ENCODE measurements at places on chromosomes 3 and 15.

DNA sequence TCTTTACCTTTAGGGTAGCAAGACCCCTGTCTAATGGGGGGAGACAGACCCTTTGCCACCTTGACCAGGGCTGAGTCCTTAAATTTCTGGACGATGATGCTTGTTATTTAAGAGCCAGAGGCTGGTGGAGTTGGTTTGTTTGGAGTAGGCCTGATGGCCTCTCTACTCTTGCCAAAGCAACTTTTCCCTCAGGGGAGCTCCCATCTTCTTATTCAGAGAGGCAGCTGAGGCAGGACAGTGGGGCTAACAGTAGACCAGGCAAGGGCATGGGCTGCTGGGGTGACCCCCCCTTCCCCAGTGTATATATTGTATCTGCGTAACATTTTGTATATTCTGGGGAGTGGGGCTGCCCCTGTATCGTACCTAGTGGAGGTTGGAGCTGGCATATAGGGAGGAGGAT lies 10.3 kb downstream of the RPS17 start:
- DNase-seq, result no peak

DNA sequence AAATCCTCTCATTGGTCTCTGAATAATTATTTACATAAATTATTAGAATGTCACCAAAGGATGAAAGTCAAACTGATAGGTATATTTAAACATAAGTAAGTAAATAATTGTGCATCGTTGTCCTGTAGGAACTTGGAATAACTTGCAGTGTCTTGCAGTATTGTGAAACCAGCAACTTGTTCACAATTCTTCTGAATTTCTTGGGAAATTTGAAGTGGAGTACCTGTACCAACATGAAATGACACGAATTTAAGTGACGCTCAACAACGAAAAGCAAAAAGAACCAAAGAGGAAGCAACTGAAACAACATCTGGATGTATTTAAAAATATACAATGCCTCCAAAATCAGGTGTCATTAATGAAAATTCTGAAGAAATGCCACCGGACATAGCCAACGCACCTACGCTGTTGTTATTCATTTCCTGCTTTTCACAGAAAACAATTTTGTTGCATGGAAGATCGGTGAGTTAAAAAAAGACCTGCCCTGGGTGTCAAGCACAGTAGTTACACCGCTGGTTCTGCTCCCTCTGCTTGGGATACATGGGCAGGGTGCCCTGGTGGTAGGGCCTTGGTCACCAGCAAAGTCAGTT lies 112.5 kb downstream of the RPLP1 start:
- no peak for DNase-seq

- no peak for DNase-seq
These were observed 13.6 kb upstream of the WNT5A start for GRCh38 chr3:55500555-55501330.

GRCh38 chr3:189288348-189289235 lies 116.8 kb downstream of the TPRG1 start:
- no peak for DNase-seq

DNA sequence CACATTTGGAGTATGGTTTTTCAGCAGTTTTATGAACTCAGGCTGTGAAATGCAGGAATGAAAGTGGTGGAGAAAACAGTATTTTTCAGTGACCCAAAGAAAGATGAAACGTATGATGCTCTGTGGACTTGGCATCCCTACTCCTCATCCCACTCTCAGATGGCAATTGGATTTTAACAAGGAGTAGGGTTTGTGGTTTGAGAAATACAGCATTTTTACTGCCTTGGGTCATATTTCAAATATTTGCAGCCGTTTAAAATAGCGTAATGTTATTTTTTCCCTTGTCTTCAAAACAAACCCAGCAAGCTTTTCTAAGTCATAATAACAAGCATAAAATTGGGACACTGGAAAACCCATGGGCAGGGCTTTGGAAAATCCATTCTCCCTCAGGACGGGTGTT lies 117.2 kb upstream of the LRIG1 start:
- DNase-seq, result no peak

GRCh38 chr3:141439589-141439988 lies 47.2 kb upstream of the RASA2 start:
- no peak for DNase-seq

DNA sequence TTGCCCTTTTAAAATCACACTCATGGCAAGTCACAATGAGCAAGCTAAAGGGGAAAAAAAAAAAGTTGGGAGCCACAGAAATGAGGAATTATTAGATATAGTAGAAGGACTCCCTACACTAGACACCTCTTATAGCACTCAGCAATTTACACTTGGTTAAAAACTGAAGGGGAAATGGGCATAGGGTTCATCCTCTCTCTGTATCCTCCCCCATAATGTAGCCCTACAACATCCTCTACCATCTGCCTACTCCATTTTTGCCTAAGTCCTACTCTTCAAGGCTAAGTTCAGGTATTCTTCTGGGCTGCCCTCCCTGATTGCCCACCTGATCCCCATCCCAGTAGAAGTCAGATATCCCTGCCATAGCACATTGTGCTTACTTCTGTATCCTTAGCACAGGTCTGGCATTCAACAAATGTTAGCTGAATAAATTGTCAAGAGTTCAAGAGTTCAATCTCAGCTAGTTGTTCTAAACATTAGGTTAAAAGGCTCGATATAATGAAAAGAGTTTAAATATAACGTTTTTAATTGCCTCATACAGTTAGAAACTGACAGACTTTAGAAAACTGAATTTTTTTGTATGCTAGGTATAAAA lies 14.5 kb downstream of the SETD2 start:
- DNase-seq, result no peak

DNA sequence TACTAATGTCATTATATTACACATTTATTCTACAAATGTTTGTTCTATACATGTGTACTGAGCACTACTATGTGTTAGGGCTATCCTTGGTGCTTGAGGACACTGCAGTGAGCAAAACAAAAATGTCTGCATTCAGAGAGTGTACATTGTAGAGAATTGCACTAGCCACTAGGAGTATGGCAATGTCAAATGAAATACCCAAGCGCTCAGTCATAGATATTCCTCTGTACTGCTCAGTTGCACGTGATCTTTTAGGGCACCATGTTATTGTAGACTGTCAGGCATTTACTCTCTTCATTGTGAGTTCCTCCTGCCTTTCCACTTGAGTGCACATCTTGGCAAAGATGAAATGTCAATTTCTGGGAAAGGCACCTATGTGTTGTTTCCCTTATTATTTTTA lies 36.8 kb downstream of the FNDC3B start:
- no peak for DNase-seq

GRCh38 chr3:36477655-36478054 lies 97.4 kb downstream of the STAC start:
- DNase-seq, result no peak

GRCh38 chr3:1183320-1184048 lies 90.7 kb downstream of the CNTN6 start:
- DNase-seq, result no peak

DNA sequence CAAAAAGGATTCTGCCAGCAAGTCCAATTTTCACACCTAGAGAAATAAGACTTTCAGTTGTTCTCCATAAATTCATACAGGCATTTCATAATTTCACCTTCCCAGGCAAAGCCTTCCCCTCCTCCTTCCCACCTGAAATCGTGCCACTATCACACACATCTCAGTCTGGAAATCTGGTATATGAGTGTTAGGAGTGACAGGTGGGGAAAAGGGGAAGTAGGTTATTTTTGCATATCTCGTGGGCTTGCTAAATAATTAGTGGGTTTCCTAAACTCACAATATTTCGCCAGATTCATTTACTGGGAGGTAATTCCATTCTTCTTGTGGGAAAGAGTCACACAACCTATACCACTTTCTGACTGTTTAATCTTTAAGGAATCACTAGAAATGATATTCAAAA lies 7.4 kb downstream of the ALDH1A2 start:
- no peak for DNase-seq

DNA sequence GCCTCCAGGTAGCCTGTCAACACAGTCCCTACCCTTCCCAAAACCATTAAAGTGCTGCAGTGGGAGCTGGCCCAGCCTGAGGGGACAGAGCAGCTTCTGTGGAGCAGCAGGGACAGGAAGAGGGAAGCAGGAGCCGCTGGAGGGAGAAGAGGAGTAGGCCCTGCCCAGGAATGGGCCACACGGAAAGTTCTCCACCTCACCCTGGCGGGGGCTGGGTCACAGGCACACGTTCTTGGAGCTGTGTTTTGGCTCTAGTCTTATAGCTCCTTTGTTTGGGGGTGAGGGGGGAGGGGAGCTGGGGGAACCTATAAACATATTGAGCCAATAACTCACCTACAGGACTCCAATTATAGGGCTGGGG lies 508.6 kb downstream of the SHQ1 start:
- DNase-seq, result no peak

DNA sequence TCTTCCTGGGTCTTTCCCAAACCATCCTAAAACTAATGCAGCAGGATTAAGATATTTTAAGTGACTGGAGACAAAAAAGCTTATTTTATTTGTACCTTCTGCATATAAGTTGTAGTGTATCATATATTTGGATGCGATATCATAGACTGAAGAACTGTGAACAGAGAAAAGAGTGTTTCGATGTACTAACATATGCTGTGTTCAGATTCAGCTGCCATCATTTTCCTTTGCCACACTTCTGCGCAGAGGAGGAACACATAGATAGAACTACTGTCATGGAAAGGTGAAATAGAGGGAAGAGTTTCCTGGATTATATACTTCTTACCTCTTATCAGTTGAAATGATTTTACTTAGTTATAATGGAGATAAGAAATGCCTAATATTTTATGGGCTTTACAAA lies 95.5 kb upstream of the CNTN3 start:
- no peak for DNase-seq

DNA sequence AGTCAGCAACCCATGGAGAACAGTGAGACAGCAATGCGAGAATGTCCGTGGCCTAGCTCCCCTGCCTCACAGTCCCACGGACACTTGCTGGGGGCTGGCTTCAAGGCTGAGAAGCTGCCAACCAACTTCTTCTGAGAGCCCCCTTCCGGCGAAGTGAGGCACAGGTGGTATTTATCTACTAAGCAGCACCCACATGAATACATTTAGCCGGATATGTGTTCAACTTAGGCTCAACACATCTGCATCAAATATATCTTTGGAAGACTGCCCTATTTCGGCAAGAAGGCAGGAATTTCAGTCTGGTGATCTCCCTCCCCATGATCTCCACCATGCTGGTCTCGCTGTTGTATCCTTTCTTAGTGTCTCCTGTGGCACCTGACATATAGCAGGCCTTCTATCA lies 340.9 kb upstream of the NR2E3 start:
- no peak for DNase-seq

DNA sequence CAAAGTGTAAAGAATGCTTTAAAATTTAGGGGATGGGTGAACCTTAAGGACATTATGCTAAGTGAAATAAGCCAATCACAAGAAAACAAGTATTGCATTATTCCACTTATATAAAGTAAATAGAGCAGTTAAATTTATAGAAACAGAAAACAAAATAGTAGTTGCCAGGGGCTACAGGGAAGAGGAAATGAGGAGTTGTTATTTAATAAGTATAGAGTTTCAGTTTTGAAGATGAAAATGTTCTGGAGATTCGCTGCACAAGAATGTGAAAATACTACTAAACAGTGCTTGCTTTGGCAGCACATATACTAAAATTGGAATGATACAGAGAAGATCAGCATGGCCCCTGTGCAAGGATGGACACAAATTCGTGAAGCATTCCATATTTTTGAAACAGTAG lies 32.0 kb downstream of the DNAH12 start:
- no peak for DNase-seq

DNA sequence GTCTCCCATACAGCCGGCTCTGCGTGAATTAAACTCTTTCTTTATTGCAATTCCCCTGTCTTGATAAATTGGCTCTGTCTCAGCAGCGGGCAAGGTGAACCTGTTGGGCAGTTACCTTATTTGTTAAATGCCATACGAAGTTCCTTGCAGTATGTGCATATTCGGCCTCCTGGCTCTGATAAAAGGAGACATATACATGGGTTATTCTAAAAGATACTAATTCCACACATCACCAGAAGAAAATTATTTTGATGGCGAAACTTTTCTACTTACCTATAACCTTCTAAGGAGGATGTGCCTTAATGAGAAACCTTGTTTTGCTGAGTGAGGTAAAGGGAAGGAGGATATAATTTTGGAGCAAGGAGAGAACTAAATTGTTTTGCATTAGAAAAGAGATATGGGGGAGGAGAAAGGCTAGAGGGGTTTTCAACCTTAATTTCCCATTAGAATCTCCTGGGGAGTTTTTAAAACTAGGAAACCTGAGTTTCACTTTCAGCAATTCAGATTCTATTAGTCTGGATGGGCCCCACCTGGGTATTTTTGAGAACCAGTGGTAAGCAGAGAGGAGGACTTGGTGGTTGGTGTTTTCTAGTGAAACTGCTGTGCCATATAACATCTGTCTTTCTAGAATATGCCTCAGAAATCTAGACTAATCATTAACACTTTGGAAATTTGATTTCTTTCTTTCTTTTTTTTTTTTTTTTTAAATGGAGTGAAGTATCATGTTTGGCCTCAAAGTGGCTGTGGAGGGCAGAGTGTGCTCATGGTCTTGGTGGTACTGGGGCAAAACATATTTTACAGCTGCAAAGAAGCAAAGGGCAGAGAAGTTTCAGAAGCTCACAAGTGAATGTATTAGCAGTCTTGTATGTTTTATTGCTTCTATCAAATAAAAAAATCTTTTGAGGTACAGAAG lies 23.0 kb downstream of the NANOGP8 start:
- DNase-seq, result no peak

DNA sequence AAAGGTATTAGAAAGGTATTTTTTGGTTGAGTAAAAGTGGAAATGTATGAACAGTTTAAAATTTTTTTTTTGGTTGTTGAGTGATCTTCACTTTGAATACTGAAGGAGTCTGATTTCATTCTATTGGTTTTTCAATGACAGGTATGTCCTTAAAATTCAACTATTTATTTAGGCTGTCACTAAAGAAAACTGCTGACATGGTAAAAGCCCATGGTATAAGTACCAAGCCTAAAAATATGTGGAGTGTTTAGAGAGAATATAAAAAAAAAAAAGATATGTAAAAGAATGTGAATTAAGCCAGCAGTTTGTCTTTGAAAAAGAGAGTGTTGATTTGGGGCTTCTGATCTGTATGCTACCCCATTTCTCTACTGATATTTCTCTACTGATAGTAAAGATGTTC lies 90.3 kb upstream of the SUCLG2 start:
- DNase-seq, result no peak

- no peak for DNase-seq
These were observed 19.5 kb downstream of the DNAJB11 start for GRCh38 chr3:186589856-186590579.

- no peak for DNase-seq
These were observed 58.2 kb downstream of the FNDC3B start for GRCh38 chr3:172097585-172097984.

GRCh38 chr3:159280386-159281191 lies 478.7 kb downstream of the MFSD1 start:
- DNase-seq, result no peak

GRCh38 chr3:104168386-104168785 lies 1198.3 kb upstream of the ALCAM start:
- no peak for DNase-seq

DNA sequence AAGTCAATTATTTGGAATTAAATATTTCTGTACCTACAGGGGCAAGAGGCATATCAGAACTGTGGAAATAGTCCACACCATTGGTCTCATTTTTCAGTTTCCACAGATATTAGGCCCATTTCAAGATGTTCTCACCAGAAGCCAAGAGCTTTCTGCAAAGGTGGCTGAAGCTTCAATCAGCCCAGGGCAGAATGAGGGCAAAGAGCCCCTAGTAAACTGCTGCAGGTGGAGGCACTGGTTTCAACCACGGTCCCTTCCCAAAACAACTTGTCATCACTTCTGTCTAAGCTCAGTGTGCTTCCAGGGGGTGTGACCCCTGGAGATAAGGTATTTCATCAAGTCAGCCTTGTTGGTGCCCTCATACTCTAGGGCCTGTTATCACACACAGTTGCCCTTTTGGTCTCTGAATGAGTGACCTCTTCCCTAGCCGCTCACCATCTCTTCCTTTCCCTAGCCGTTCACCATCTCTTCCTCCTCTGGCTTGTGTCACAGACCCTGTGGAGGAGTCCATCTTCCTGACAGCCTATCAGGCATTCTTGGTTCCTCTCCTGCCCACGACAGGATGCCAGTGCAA lies 21.2 kb downstream of the IL17RD start:
- DNase-seq, result no peak
